Inflammatory macrophage treated with lipopolysaccharide for 4 hours (primary cell): ENCODE measurements at places on chromosomes 2 and 18.

DNA sequence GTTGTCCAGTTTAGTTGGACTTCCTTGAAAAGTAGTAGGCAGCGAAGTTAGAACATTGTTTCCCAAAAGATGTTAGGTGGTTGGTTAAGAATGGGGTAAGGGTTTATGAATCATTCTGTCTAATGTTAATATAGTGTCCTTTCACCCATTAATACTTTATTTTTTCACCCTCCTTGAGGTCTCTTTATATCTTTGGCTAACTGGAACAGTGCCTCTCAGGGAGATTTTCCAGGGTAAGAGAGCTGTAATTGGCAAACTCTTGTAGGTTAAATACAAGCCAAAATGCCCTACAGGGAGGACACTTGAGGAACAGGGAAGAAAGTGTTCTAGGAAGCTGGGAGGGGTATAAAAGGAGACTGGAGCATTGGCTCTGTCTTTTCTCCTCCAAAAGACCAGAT is 22.3 kb downstream of the C18orf63 start:
- DNase-seq, result no peak

GRCh38 chr2:71560638-71561011 is 107.3 kb downstream of the DYSF start:
- no peak for DNase-seq

- no peak for DNase-seq
Observed at GRCh38 chr2:182207049-182207746, 219.6 kb downstream of the PDE1A start.

- DNase-seq, result no peak
Observed at GRCh38 chr2:36044411-36044810, 311.2 kb upstream of the CRIM1 start.

- peak; percentile 61 for DNase-seq
Observed at GRCh38 chr2:230447455-230448451, 31.8 kb downstream of the SP100 start.

- DNase-seq, result no peak
Observed at GRCh38 chr2:195320413-195320973, 336.5 kb upstream of the SLC39A10 start.

GRCh38 chr2:240620149-240620731 is 5.0 kb upstream of the GPR35 start:
- no peak for DNase-seq

- DNase-seq, result peak; percentile 39
Observed at GRCh38 chr2:9830685-9831410, 12.4 kb upstream of the TAF1B start.
